ENCODE measurements at places on chromosomes 6 and 20. TPM values are rescaled to one million over a fixed set of nuclear protein-coding genes. Genes with fewer than 3 reads are reported as not detected.

TRERF1 gene
- total RNA-seq: 2.0 TPM

WFDC2 gene
- 8.4 TPM for total RNA-seq

EEF1A2 gene
- total RNA-seq: not detected

C6orf132 gene
- total RNA-seq: 3.9 TPM

MAP3K7 gene
- total RNA-seq: 27.9 TPM

MYB gene
- total RNA-seq: 0.56 TPM

CDH22 gene
- 0.24 TPM for total RNA-seq

CASS4 gene
- 5.3 TPM for total RNA-seq

- DNase-seq: no peak
Measured at GRCh38 chr6:169943241-169944060, 192.0 kb downstream of the ERMARD start.

GRCh38 chr6:15058200-15059061 is 187.4 kb upstream of the JARID2 start:
- DNase-seq: no peak

GRCh38 chr6:136226674-136227377 is 23.3 kb downstream of the MTFR2 start:
- DNase-seq: no peak

DNA sequence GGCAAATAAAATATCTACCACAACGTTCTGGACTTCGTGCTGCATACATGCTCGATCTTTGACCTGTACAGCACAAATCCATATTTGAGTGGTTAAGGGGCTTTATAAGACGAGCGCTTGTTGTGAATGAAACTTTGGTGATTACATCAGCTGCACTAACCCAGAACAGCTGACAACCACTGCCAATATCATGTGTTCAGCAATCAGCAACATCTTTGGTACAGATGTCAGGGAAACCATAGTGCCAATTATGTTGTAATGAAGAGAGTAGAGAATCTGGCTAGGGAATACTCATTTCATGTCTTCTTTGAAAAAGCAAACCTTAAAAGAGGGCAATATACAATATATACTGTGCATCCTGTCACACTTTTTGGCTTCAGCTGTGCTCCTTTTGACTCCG is 188.6 kb upstream of the NT5E start:
- DNase-seq: no peak

DNA sequence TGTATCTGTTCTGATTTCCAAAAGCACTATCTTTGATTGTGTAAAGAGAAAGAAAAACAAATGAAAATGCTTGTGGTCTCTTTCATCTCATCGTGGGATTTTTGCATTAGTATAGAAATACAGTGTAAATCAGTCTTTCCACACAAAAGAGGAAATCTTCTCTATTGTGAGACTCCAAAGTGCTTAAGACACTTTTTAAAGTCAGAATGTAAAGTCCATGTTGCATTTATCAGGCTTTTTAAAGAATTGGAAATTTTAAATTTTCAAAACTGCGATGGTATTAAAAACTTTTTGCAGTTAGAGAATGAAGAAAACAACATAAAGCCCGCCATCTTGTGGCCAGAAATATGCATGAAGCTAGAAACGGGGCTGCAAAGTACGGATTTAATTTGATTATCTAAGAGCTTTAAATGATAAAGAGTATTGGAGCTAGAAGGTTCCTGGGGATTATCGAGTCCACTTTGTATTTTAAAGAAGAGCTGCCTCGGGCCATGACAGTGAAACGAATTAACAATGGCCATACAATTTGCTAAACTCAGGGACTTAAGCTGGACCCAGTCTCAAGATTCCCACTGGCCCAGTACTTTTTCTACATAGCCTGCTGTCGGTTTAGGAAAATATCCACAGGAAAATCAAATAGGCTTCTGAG is 339.6 kb downstream of the ARHGAP18 start:
- DNase-seq: no peak

GRCh38 chr6:31730631-31731086 is 1.6 kb upstream of the DDAH2 start:
- DNase-seq: no peak

DNA sequence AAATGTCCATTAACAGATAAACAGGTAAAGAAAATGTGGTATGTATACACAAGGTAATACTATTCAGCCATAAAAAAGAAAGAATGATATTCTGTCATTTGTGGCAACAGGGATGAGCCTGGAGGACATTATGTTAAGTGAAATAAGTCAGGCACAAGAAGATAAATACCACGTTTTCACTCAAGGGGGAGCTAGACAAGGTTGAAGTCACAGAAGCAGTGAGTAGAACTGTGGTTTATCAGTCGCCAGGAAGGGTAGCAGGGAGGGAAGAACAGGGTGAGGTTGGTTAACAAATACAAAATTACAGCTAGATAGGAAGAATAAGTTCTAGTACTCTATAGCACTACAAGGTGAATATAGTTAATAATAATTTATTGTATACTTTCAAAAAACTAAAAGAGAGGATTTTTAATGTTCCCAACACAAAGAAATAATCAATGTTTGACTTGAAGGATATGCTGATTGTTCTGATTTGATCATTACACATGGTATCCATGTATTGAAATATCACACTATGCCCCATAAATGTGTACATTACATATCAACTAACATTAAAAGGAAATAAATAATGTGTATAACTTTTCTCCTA is 21.1 kb downstream of the RTN4IP1 start:
- DNase-seq: no peak

- no peak for DNase-seq
Measured at GRCh38 chr20:60294632-60295031, 336.4 kb downstream of the CDH26 start.

DNA sequence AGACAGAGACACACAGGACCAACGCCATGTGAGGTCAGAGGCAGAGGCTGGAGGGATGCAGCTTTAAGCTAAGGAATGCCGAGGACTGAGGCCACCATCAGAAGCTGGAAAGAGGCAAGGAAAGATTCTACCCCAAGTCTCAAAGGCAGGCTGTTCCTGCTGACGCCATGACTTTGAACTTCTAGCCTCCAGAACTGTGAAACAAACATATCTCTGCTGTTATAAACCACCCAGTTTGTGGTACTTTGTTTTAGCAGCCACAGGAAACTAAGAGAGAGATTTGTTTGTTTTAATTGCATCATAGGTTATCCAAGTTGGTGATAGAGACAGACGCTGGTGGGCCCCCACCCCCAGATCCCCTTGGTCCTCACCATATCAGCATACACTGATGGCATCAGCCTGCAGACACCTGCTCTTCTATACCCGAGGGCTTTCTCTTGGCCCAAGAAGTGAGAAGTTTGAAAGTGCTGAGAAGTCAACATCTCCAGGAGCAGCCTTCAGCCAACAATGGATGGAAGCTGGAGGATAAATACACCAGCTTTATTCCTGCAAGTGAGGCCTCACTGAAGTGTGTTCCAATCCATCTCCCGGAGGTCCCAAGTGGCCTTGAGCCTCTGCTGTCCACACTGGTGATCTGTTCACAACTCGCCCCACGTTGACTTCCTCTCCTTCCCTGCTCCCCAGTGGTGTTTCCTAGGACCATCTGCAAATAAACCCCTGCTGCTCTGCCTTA is 154.7 kb downstream of the BTBD3 start:
- no peak for DNase-seq

- DNase-seq: no peak
Measured at GRCh38 chr6:84762220-84763002, 2.0 kb downstream of the TBX18 start.

DNA sequence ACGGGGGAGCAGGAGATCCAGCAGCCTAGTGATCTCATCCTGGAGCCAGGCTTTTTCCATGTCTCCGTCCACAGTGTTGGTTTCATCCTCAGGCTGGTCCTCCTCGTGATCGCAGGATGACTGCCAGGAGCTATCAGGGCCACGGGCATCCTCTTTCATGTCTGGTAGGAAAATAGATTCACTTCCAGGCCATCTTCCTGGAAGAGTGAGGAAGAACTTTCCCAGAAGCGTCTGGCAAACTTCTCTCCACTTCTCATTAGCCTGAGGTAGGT is 15.3 kb upstream of the SLC9A8 start:
- no peak for DNase-seq

DNA sequence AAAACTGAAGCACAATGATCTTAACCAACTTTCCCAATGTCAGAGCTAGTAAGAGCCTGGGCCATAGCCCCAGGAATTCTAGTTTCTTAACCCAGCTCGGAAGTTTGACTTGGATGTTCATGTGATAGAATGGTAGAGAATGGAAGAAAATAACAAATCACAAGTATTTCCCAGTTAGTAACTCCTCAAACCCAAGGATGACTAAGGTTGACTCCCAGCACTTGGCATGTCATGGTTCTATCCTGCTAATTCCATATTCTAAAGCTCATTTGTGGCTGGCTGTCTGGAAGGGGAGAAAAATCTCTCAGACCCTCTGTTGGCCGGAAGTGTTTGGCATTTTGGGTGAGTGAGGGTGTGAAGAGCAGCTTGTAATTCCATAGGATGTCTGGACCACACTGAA is 248.7 kb downstream of the RFPL4B start:
- no peak for DNase-seq

DNA sequence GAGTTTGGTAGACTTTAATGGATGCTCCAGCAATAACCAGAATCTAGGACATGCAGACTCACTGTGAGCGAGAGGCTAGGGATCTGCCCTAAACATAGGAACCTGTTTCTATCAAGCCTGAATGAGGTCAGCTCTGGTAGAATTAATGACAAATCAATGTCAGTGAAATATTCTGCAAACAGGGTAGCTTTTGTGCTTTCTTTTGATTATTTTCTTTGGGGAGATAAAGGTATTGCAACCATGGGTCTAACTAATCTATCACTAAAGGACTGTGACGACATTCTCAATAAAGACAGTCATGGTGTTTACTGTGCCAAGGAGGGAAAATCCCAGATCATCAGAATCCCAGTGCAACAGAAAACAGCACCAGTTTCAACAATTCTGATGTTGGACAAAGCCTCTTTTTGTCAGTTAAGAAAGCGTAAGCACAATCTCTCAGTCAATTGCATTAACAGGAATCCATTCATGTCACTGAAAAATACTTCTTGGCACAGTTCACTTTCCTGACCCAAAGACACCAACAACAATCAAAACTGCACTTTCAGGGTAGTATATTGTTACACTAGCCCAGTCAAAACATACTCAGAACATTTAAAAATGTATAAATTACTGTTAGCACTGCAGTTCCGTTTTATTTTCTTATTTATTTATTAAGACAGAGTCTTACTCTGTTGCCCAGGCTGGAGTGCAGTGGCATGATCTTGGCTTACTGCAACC is 36.8 kb upstream of the SMIM29 start:
- DNase-seq: no peak

GRCh38 chr6:80592436-80592835 is 486.0 kb downstream of the BCKDHB start:
- no peak for DNase-seq

GRCh38 chr6:118565311-118565960 is 17.3 kb downstream of the PLN start:
- no peak for DNase-seq

DNA sequence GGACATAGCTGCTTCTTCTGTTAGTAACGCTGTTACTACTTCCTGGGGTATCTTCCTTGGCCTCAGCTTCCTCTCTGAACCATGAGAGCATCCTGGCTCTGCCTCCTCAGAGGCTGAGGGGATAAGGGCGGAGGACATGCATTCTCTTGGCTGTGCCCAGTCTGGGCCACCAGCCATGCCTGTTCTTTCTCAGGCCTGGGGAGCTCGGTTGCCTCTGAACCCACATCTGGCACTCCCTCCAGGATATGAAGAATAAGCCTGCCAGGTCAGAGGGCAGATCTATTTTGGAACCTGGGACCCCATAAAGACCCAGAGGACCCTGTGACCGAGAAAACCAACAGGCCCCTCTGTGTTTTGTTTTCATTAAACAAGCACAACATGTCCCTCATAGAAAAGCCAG is 6.6 kb upstream of the ANGPT4 start:
- DNase-seq: no peak

DNA sequence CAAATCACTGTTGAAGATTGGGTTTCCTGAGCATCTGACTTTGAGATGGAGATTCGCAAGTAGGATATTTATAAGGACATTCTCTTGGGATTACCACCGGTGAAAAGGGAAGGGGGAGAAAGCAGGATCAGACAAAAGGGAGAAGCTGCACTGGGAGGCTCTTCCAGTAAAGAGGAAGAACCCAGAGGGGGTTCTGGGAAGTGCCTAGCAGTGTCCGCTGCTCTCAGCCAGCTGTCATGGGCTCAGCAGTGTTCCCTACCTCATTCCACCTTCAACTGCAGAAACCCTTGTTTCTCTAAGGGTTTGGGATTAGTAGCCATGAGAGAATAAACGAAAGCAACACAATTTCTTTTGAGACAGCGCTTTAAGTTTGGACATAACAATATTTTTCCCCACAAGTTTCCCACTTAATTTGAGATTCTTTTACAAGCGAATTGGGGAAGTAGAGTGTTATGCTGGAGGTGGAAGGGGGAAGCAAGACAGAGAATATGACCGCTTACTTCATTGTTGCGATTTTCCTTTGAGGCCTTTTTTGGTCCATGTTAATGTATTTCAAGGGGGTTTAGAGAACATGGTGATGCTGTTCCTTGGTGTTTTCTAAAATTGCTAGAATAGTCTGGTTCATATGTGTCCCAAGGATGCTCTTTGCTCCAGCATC is 154.5 kb upstream of the SCGN start:
- DNase-seq: no peak

DNA sequence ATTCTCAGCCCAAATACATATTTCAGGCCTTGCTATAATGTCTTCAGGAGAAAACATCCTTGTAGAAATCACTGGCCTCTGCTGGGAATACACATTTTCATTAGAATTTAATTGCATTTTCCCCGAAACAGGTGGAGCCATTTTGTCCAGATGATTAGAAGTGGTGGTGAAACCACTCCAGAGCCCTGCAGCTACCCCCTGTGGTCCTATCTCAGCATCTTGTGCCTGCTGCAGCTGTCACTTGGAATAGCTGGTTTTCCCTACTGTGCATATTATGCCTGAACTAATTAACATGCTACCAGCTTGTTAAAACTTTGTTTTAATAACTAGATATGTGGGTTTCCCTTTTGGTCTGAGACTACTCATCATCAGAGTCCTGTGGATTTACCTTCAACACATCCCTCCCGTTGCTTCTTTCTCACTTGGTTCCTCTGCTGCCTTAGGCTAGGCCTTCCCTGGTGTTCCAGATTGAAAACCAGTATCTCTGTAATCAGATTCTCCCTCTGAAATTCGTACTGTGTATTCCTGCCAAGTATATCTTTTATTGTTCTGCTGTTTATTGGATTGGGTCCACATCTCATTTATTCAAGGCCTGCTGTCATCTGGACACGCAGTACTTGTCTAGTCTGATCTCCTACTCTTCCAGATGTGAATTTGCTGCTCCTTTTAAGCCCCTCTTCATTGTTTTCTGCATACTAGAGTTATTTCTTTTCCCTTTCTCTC is 15.2 kb downstream of the DNAH8 start:
- no peak for DNase-seq

Data from omental fat pad (tissue), 4 donors.